ENCODE measurements at places on chromosomes 7 and 10.

GRCh38 chr7:22480523-22481075 lies 19.4 kb downstream of the STEAP1B start:
- no peak for DNase-seq

GRCh38 chr7:11188529-11189310 lies 215.0 kb downstream of the PHF14 start:
- no peak for DNase-seq

DNA sequence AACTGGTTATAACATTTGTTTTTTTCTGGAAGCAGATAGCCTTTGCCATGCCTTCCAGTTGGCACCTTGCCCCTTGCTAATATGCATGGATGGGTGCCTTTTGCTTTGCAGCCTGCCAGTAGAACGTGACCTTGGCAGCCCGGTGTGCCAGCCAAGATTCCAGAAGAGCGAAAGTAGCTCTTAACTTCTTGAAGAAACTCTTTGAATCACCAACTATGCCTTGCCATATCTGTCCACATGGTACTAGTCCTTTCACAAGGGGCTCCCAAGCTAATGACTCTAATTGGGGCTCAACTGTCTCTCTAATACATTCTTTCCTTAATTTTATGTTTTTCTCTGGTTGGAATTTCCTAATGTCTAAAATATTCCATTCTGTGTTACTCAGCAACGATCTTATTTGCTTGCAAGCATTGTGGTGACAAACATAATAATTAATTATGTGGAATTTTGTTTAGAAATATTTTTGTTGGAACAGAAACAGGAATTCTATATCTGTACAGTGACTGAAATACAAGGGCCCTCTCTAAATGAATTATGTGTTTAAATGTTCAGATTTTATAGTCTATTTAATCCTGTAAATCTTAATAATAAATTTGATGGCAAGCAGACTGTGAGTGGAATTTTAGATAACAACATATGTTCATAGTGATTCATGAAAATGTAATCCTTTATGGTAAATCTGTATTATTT lies 45.8 kb downstream of the HDAC9 start:
- no peak for DNase-seq

DNA sequence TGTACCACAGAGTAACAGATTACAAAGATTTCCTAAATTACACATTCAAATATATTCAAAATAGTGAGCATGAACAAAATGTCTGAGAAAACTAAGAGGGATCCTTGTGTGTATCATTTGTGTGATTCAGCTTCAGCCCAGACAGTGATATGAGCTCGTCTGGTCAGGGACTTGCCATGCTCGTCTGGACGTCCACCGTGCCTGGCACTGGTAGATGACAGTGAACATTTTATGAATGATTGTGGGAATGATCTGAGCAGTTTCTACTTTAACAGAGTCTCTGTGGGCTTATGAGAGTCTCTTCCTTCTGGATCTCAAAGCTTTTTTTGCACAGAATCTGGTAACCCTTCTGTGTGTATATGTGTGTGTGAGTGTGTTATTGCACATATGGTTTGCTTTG lies 34.2 kb upstream of the ANKRD2 start:
- no peak for DNase-seq

GRCh38 chr10:89115876-89116627 lies 91.1 kb downstream of the CH25H start:
- DNase-seq = no peak

DNA sequence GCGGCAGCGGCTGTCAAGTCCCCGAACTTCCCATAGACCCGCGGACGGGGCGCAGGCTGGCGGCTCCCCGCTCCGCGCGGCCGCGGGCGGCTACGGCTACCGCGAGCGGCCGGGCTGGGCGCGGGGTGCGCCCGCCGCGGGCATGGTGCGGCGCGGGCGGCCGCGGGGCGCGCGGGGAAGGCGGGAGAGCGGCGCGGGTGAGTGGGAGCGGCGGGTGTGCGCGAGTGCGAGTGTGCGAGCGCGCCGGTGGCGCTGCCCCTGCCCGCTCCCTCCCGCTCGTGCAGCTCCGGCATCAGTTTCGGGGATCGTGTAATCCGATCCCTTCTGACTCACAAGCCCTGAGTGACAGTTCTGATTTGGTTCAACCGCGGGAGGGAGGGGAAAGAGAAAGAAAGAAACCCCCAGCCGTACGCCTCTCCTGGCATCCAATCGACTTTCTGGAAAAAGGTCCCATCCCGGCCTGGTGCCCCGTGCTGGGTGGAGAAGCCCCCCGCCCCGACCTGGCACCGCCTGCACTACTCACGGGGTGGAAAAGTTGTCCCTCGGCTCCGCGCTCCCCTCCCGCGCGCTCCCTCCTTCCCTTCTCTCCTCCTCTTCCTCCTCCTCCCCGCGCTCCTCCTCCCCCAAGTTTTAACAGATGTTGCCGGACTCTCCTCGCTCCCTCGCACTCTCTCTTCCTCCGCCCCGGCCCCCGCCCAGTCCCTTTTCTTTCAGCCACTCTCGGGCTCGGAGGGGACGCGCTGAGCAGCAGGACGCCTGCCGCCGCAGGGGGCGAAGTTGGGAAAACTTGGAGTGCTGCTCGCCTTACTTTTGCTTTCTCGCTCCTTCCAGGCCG lies at the start of gene GLI3:
GLI3 (minus strand) TSS at position 234 of the 835 bp plus-strand sequence. CDS start 13,956 bp downstream, outside the sequence.
- no peak for DNase-seq

GRCh38 chr10:11414314-11415038 lies 197.0 kb downstream of the USP6NL start:
- no peak for DNase-seq

DNA sequence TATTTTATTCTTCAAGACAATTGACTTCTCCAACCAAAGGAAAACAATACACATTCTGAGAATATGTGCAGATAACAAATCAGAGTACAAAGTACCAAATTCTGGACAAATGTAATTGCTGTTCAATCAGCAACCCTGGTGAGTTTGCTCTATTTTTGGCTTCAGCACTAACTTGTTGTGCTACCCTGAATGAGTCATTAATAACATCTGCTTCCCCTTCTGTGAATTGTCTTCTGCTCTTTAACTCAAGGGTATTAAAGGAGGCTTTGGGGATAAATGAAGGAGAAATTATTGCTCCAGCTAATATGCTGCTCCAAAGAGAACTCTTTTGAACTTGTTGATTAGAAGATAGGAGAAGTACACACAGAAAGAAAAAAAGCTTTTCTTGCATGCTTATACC lies 459.3 kb downstream of the HTR7 start:
- DNase-seq = no peak

DNA sequence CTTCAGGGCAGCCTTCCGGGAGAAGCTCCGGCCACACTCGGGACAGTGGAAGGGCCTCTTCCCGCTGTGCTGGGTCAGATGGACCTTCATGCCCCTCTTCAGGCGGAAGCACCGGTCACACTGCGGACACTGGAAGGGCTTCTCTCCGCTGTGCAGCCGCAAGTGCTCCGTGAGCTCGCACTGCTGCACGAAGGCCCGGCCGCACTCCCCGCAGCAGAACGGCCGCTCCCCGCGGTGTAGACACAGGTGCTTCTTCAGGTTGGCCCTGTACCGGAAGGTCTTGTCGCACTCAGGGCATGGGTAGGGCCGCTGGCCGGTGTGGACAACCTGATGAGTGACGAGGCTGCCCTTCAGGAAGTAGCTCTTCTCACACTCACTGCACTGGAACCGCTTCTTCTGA lies 14.2 kb upstream of the ZNF786 start:
- DNase-seq = no peak

DNA sequence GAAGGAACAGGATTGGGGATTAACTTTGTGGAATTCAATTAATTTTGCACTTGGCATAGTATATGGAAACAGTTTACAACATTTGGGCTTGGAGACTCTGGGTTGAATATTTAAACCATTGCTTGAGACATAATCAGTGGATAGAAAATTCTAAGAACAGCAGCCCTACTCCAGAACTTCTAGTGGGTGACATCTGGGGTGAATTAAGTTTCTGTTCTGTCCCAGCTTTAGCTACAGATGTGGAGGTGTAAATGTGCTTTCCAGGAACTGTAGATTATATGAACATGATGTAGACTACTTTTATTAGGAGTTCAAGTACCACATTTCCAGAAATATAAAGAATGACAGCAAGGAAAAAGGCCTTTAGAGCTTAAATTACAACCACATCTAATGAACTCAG lies 51.9 kb upstream of the SKAP2 start:
- no peak for DNase-seq

- no peak for DNase-seq
Measured at GRCh38 chr10:74344306-74344705, 193.3 kb downstream of the ADK start.

- no peak for DNase-seq
Measured at GRCh38 chr10:123800289-123800688, 91.3 kb downstream of the CPXM2 start.

- no peak for DNase-seq
Measured at GRCh38 chr10:98855403-98856189, 380.1 kb downstream of the HPSE2 start.

- DNase-seq = no peak
Measured at GRCh38 chr10:5561704-5562645, 37.2 kb downstream of the CALML3 start.

DNA sequence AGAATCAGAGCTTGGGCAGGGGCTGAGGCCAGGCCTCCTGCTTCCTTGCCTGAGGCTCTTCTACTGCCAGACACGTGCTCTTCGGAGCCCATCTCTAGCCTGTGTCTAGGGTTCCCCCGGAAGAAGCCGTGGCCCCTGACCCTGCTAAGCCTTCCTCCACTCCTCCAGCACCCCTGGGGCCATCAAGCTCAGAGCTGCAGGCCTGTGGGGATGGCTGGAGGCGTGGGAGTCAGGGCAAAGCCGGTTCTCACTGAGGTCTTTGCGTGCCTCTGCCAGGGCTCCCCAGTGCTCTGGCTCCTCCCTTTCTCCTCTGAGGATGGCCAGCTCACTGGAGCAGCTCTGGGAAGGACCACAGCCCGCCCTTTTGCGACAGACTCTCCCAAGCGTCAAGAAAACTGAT lies 34.4 kb downstream of the GHRHR start:
- DNase-seq = no peak

- DNase-seq = no peak
Measured at GRCh38 chr7:111788286-111789047, 226.2 kb upstream of the IMMP2L start.

- DNase-seq = no peak
Measured at GRCh38 chr10:85618841-85619240, 747.8 kb downstream of the GRID1 start.

- DNase-seq = no peak
Measured at GRCh38 chr7:128911423-128912031, 1.0 kb upstream of the KCP start.

DNA sequence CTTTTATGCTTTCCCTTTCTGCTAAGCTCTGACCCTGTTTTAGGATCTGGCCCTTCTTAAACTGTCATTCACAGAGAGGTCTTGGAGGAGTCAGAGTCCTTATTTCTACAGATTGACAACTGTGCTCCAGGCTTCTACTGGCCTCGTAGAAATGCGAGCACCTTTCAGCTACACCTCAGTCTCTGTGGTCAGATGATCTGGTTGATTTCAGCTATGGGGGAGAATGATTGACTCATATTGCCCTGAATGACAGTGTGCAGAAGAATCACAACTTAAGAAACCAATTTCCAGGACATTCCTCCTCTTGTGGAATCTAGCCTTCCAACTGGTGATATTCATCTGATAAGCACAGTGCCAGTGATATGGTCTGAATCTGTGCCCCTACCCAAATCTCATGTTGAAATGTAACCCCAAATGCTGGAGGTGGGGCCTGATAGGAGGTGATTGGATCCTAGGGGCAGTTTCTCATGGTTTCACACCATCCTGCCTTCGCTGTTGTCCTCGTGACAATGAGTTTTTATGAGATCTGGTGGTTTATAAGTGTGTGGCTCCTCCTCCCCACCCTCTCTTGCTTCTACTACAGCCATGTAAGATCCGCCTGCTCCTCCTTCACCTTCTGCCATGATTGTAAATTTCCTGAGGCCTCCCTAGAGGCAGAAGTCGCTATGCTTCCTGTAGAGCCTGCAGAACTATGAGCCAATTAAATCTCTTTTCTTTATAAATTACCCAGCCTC lies 14.0 kb upstream of the CYP3A7 start:
- no peak for DNase-seq

- DNase-seq = no peak
Measured at GRCh38 chr7:124532166-124532565, 233.4 kb downstream of the GPR37 start.

GRCh38 chr10:45040921-45041542 lies 40.3 kb downstream of the ZNF22 start:
- DNase-seq = no peak

- DNase-seq = no peak
Measured at GRCh38 chr7:92595281-92595680, 5.1 kb upstream of the FAM133B start.

DNA sequence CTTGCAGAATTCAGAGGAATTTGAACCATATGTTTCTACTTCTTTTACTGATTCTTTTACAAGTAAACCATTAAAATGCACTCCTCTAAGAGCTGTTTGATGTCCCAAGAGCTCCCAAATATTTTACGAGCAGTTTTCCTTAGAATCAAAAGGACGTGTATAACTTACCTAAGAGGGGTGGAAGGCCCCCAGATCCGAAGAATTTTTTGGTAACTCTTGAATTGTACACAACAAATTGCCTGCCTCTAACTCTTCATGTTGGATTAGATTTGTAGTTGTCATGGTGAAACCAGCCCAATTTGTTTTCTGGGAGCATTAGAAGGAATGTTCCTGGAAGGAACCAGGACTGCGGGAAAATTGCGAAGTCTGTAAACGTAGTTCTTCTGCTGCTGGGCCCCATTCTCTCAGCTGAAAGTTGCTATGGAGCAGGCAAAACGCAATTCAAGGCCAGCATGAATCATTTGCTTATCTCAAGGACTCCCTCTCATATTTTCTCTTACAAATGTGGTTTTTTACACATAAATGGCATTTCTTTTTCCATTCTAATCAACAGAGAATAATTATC lies 124.8 kb upstream of the TMEM72 start:
- no peak for DNase-seq

- DNase-seq = no peak
Measured at GRCh38 chr10:5518143-5518542, 6.6 kb upstream of the CALML3 start.

- no peak for DNase-seq
Measured at GRCh38 chr10:108521827-108522492, 1357.5 kb upstream of the SORCS1 start.

DNA sequence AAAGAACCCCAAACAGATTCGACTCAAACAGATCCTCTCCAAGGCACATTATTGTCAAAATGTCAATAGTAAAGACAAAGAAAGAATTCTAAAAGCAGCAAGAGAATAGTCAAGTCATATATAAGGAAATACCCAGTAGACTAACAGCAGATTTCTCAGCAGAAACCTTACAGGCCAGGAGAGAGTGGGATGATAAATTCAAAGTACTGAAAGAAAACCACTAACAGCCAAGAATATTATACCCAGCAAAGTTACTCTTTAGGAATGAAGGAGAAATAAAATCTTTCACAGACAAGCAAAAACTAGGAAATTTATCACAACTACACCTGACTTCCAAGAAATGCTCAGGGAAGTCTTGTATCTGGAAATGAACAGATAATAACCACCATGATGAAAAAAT lies 38.2 kb downstream of the ANXA8 start:
- no peak for DNase-seq
